ENCODE measurements at places on chromosomes 6 and 20. TPM values are rescaled to one million over a fixed set of nuclear protein-coding genes. Genes with fewer than 3 reads are reported as not detected.

Gene IPCEF1
- 8.8 TPM for total RNA-seq

DNA sequence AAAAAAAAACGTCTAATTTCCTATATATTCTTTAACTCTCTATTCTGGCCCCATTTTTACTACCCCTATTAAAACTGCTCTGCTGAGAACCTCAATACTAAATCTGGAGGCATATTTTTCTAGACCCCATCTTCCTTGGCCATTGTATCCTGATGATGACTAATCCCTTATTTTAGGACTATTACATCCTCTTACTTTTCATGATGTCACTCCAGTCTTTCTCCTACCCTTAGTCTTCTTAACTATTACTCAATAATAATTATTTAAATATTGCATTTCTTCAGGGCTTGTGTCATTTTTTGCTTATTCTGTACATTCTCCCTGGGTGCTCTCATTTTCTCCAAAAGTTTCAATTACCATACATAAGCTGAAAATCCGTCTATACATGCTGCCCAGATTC is 6.4 kb downstream of the FBXO30 start:
- no peak overlapping the region for H3K27ac ChIP-seq
- DNase-seq, result no peak
- H3K4me1 ChIP-seq, result peaks cover 31% of the 10 kb centered on the region
- no peak overlapping the region for H3K4me3 ChIP-seq
- H3K36me3 ChIP-seq, result peaks cover 11% of the 10 kb centered on the region

GRCh38 chr20:6765469-6766058 is 1.9 kb upstream of the BMP2 start:
- no peaks in the 10 kb centered on the region for H3K36me3 ChIP-seq
- H3K4me3 ChIP-seq, result no peak overlapping the region
- no peaks in the 10 kb centered on the region for H3K27me3 ChIP-seq
- no peak overlapping the region for H3K27ac ChIP-seq
- DNase-seq, result no peak
- H3K4me1 ChIP-seq, result no peaks in the 10 kb centered on the region

Gene NRSN1
- not detected for total RNA-seq

GRCh38 chr6:39330476-39330875 is 8.0 kb upstream of the KCNK16 start:
- H3K4me1 ChIP-seq, result no peaks in the 10 kb centered on the region
- no peaks in the 10 kb centered on the region for H3K36me3 ChIP-seq
- H3K27ac ChIP-seq, result no peak overlapping the region
- no peak overlapping the region for H3K4me3 ChIP-seq
- no peaks in the 10 kb centered on the region for H3K27me3 ChIP-seq

DNA sequence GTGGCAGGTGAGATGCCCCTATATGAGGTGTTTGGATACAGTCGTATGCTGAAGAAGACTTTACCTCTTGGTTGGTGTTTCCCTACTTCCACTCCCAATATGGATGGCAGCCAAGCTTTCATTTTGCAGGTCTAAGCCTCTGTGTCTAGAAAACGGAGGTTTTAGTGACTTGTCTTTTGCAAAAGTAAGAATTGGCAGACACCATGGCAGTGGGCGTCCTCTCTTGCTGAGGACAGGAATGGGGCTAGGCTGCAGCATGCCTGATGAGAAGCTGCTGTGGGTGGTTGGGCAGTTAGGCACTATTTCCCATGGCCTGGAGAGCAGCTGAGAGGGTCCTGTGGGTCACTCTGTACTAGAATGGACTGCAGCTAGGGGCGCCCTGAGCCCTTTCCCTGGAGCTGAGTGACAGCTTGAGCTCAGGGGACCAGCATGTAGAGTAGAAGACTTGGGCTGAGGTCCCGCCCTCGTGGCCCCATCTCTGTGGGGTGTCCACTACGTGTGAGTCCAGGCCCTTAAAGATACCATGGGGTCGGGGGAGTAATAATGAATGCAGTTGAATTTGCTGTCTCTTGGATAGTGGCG is 127.4 kb downstream of the CDH26 start:
- H3K4me3 ChIP-seq, result no peak overlapping the region
- H3K36me3 ChIP-seq, result no peaks in the 10 kb centered on the region
- peaks cover 8% of the 10 kb centered on the region for H3K27me3 ChIP-seq
- H3K4me1 ChIP-seq, result no peaks in the 10 kb centered on the region
- DNase-seq, result no peak

Gene GNMT
- total RNA-seq, result 1.4 TPM

GRCh38 chr20:5864873-5865587 is 85.3 kb downstream of the TRMT6 start:
- no peaks in the 10 kb centered on the region for H3K4me1 ChIP-seq
- no peak for DNase-seq
- no peaks in the 10 kb centered on the region for H3K27me3 ChIP-seq
- no peak overlapping the region for H3K4me3 ChIP-seq
- no peaks in the 10 kb centered on the region for H3K36me3 ChIP-seq

Gene KHDC1L
- total RNA-seq, result not detected

DNA sequence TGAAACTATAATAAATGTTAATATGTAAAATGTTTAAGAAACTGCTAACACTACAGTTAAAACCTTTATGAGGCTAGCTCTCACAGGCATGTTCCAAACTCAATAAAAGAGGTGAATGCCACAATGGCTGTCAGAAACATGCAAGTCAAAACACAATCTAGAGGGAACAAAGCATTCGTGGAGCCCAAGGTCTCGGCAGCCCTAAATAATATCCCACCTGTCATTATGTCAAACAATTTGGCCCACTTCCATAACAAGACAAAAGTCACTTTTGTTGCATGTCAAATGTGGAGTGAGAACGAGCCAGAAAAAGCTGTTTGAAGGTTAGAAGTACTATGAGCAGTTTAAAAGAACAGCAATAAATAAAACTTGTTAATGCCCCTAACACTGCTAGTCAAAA is 181.9 kb downstream of the GMDS start:
- H3K4me1 ChIP-seq, result no peaks in the 10 kb centered on the region
- H3K4me3 ChIP-seq, result no peak overlapping the region

DNA sequence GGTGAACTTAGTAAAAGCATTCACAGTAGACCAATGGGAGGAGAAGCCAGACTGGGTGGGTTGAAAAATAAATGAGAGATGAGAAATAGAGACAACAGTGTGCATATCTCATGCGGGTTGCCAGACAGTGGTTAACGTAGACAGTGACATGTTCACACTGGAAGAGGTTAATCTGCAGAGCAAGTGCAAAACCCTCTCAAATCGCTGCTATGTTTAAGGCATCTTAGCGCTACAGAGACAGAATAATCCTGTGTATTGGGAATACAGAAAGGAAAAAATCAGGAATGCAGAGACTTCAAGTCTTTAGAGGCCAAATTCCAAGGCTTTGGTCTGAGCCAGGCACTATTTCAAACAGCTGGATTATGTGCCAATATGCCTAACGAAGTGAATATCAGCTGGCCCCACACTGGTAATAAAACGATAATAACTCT is 107.1 kb downstream of the TSHZ2 start:
- no peak for DNase-seq
- no peaks in the 10 kb centered on the region for H3K27me3 ChIP-seq

DNA sequence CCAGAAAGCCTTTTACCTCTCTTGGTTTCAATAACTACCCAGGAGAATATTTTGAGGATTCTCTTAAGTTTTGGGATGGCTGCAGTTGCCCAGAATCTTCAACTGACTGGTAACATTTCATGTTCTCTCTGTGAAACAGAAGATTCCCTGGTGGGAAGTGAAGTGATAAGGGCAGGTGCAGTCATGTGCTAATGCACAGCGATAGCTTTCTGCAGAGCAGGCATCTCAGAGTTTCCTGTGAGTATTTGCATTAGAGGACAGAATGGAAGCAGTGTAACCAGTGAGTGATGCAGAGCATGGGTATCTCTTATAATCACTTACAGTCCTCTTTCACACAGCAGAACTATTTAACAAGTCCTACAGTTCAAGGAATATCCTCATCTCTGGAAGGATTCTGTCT is 76.1 kb downstream of the HCRTR2 start:
- H3K27me3 ChIP-seq, result no peaks in the 10 kb centered on the region
- no peak overlapping the region for H3K27ac ChIP-seq
- DNase-seq, result no peak
- H3K4me1 ChIP-seq, result no peaks in the 10 kb centered on the region

Gene TRIM31
- total RNA-seq, result 0.35 TPM

DNA sequence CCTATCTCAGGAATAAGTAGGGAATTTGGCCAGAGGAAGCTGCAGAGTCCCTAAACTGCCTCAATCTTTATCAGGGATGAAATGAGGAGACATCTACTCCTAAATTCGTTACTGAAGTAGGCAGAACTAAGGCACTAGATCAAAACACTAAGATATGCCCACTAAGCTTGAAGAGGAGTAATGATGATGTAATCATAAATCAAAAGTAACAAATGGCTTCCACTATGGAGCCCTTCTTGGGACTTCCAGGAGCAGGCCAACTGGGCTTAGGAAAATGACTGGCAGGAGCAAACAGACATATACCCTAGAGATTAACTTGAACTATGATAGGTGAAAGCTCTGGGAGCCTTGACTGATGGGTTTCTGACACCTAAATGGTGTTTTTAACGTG is 15.4 kb downstream of the ZSCAN12 start:
- peaks cover 10% of the 10 kb centered on the region for H3K4me1 ChIP-seq
- H3K27me3 ChIP-seq, result no peaks in the 10 kb centered on the region
- peak overlapping the region; percentile 76 for H3K27ac ChIP-seq
- no peak for DNase-seq
- H3K4me3 ChIP-seq, result no peak overlapping the region

GRCh38 chr6:139587469-139587868 is 213.0 kb upstream of the CITED2 start:
- peak overlapping the region; percentile 67 for H3K27ac ChIP-seq
- H3K4me3 ChIP-seq, result no peak overlapping the region
- no peaks in the 10 kb centered on the region for H3K27me3 ChIP-seq
- no peak for DNase-seq

- H3K4me3 ChIP-seq, result no peak overlapping the region
- no peak overlapping the region for H3K27ac ChIP-seq
- peaks cover 38% of the 10 kb centered on the region for H3K27me3 ChIP-seq
- no peak for DNase-seq
- H3K36me3 ChIP-seq, result no peaks in the 10 kb centered on the region
Observed at GRCh38 chr6:122996794-122997505, 915 bp downstream of the CLVS2 start.

- H3K27ac ChIP-seq, result no peak overlapping the region
- no peak overlapping the region for H3K4me3 ChIP-seq
- H3K36me3 ChIP-seq, result no peaks in the 10 kb centered on the region
Observed at GRCh38 chr6:74689601-74690000, 516.3 kb downstream of the COL12A1 start.

DNA sequence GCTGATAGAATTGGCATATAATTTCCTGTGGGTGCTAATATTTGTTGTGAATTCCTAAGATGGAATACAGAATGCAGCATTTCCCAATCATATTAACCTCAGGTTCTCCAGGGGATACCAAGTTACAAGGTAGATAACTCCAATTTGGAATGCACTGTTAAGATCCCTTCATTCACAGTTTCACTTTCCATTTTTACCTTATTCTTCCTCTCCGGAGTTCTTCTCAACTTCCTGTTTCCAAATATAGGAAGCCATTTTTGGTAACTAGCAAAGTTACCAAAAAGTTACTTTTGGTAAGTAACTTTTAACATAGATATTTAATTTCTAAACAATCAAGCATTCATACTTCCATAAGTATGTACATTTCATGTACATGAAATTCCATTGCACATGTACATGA is 63.5 kb upstream of the PHACTR2 start:
- H3K36me3 ChIP-seq, result no peaks in the 10 kb centered on the region
- no peak overlapping the region for H3K27ac ChIP-seq
- no peak for DNase-seq

Gene DUSP15
- 2.4 TPM for total RNA-seq

DNA sequence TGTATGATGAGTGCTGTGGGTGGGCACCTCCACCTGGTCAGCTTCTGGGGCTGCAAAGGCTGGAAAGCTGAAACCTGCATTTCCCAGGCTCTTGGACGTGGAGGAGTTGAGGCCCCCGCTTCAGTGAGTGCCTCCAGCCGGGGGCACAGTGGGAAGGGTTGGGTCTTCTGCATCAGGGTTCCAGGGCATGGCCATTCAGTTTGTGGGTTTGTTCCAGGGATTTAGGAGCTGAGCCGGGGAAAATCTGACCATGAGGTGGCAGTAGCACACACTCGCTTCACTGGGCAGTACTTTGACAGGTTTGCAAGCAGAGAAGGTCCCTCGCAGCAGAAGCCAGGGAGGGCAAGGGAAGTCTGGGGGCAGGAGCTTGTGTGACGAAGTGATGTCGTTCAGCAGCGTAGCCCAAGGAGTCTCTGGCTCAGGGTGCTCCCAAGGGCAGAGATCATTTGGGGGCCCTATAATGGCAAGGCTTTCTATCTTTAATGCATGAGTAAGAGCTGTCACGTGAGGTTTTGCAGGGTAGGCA is 69.5 kb upstream of the SULF2 start:
- H3K27ac ChIP-seq, result no peak overlapping the region
- H3K4me3 ChIP-seq, result no peak overlapping the region
- DNase-seq, result no peak

Gene PNLDC1
- total RNA-seq, result 0.49 TPM

DNA sequence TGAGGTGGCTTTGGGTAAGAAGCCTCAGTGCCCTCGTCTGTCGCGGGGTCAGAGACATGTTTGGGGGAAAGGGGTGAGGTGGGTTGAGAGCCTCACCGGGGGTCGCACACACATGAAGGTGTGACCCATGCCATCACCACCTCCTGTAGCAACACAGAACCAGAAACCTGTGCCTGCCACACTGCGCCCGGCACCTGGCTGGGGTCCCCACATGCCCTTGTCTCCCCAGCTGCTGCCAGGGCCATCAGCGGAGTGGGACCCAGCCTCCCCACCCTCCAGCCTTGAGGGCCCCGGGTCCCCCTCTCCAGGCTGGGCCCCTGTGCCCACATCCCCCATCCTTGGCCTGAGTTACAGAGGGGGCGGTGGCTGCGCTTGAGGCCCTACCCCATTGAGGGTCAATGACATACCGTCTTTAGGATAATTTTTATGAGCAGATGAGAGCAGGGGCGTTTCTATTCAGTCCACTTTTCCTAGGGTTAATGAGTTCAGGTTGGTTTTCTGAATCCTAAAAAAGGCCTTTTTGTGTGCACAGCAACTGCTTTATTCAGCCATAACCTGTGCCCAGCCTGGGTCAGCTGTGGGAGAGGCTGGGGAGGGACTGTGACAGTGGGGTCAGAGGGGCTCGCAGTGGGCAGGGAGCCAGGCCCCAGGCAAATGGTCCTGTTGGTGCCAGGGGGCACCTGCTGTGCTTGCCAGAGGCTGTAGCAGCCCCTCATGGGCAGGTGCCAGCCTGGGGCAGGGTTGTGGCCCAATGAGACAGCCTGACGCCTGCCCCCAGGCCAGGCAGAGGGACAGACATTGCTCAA is 19.4 kb downstream of the APCDD1L start:
- H3K27ac ChIP-seq, result no peak overlapping the region
- no peaks in the 10 kb centered on the region for H3K27me3 ChIP-seq
- H3K4me3 ChIP-seq, result no peak overlapping the region
- no peaks in the 10 kb centered on the region for H3K4me1 ChIP-seq
- no peak for DNase-seq
- H3K36me3 ChIP-seq, result no peaks in the 10 kb centered on the region

GRCh38 chr6:29847871-29848630 is 20.4 kb downstream of the HLA-G start:
- no peaks in the 10 kb centered on the region for H3K4me1 ChIP-seq
- no peaks in the 10 kb centered on the region for H3K36me3 ChIP-seq
- H3K27me3 ChIP-seq, result peaks cover 36% of the 10 kb centered on the region
